ENCODE measurements at places on chromosomes 6 and 20.

DNA sequence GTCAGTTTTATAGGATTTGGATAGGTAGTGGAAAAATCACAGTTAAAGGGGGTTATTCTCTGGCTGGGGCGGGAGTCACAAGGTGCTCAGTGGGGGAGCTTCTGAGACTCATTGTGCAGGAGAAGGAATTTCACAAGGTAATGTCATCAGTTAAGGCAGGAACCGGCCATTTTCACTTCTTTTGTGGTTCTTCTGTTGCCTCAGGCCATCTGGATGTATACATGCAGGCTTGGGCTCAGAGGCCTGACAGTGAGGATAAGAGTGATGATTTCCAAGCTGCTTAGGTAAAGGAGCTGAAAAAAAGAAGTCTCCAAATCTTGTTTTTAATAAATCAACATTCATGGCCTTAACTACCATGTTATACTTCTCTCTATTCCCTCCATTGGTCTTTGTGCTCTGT, 622.9 kb upstream of the ID4 start:
- no peak for DNase-seq

GRCh38 chr6:33592595-33593413, 12.7 kb upstream of the BAK1 start:
- peak; percentile 58 for DNase-seq

DNA sequence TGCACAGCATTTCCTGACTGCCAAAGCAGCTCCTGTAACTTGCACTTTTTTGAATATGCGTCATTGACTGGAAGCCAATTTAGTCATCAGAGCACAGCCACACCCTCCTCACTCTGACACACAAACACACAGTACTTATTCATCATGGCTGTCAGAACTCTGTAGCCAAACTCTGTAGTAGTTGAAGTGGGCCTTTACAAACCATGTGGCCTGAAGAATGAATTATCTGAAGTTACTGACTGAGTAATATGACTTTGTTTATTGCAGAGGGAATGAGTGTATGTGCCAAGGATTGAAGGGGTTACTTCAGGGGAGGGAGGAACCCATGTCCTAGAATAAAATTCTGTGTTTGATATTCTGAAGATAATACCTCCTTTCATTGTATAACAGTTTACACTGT, 102.7 kb downstream of the FIG4 start:
- peak; percentile 12 for DNase-seq

DNA sequence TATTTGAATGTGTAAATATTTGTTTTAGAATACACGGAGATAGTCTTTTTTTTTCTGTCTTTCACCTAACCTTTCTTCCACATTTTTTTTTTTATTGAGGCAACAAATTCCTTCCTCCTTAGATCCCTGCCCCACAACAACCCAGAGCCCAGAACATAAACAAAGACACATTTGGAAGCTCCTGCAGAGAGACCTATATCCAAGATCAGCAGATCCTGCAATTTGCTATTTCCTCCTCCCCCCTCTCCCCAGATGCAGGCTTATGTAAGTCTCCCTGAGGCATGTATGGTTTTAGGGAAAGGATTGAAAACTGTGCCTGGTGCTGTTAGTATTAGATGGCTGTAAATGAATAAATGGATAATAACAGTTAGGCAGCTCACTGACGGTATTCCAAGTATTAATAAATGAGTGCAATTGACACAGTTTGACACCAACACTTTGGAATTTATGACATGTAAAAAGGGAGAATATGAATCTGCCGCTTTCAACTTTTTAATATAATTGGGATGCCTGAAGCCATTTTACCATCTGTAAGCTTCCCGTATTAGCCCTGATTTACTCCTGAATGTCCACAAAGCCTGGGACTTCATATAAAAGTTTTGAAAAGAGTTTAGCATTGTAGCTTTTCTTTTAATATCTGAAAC, 608.3 kb upstream of the CITED2 start:
- no peak for DNase-seq

- DNase-seq, result no peak
These were observed 106.9 kb downstream of the FAM50B start for GRCh38 chr6:3956054-3956453.

- DNase-seq, result no peak
These were observed 238.2 kb upstream of the NOX3 start for GRCh38 chr6:155693573-155694418.

- DNase-seq, result no peak
These were observed 2.8 kb downstream of the SOX4 start for GRCh38 chr6:21596145-21596948.
